ENCODE measurements at places on chromosomes 2 and 18.

DNA sequence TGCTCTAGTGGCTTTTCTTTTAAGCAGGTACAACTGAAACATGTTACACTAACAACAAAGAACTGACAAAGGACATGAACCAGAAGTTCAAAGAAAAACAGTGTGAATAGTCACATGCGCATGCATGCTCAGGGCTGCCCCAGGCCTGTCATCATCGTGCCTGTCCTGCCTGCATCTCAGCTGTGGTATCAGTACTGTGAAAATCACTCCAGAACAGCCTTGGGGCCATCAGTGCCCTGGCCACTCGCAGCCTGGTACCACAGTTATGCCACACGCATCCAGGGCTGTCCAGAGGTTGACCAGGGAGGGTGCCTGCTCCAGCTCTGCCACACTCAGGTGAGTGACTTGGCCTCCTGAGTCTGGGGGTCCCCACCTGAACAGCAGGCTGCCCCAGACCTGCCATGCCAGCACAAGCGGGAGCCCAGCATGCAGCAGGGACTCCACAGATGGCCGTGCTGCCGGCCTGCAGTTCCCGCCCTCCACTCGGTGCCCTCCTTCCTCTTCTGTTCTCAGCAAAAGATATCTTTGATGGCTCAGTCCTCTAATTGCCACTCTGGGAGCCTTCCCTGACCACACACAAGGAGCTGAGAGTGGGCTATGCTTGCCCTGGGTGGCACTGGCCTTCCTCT, 12.3 kb downstream of the LIMS2 start:
- no peak for DNase-seq

DNA sequence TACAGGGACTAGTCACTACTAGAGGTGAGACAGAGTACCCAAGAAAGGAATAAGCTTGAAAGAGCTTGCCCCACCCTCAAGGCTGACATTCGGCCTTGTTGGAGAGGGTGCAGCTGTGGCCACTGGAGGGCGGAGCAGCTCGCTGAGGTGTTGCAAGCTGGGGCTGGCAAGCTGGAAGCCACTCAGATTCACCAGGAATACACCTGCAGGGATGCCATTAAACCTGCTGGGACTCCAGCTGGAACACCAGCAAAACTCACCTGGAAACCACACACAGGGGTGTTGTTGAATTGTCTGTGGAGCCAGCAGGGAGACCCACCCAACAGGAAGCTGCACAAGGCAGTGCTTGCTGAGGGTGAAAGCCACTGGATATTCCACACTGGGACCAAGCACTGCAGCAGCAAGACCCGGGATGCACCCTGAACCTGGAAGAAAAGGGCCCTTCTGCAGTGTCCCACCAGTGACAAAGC, 26.1 kb downstream of the KCTD18 start:
- DNase-seq = peak; percentile 64

GRCh38 chr18:21678859-21679258, 25.7 kb downstream of the ABHD3 start:
- no peak for DNase-seq

DNA sequence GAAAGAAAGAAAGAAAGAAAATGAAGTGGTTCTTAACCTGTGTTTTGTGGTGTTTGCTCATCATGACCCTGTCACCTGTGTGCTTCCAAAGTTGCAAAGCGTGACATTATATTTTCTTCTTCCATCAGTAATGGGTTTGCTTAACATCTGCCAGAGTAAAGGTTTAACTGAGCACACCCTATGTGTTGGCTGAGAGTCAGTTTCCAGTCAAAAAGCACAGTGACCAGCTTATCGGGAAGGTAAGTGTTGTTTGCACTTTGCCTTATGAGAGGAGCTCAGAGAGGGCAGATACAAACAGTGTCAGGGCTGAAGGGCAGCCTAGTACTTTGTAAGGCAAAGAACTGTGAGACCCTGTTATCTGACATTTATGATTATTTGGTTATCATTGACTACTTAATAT, 406.2 kb upstream of the CWC22 start:
- no peak for DNase-seq

DNA sequence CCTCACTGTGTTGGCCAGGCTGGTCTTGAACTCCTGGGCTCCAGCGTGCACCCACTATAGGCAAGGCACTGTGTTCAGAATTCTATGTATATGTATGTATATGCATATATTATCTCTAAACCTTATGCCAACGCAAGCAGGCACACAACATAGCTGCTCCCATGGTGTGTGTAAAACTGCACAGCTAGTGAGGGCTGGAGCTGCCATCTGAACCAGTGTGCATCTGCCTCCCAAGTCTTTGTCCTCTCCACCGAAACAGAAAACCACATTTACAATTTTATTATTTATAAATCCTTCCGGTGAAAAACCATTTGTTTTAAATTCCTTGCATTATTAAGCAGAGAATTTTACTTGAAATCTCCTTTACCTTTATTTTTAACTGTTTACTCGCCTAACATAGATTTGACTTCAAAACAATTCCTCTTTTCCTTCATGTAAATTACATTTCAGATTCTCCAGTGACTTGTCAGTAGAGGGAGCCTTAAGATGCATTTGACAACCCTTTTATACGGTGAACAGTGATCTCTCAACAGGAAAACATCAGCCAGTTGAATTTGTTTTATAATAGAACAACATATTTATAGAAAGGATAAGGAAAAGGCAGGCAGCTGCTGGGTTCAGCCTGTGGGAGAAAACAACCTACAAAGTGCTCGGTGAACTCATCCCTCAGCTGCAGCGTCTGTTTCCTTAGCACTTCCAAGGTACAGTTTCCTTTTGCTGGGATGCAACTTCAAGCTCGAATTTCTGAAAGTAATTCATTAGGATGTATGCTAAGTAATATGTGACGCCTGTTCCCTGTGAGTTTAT, 101.2 kb downstream of the MYT1L start:
- DNase-seq = peak; percentile 16

DNA sequence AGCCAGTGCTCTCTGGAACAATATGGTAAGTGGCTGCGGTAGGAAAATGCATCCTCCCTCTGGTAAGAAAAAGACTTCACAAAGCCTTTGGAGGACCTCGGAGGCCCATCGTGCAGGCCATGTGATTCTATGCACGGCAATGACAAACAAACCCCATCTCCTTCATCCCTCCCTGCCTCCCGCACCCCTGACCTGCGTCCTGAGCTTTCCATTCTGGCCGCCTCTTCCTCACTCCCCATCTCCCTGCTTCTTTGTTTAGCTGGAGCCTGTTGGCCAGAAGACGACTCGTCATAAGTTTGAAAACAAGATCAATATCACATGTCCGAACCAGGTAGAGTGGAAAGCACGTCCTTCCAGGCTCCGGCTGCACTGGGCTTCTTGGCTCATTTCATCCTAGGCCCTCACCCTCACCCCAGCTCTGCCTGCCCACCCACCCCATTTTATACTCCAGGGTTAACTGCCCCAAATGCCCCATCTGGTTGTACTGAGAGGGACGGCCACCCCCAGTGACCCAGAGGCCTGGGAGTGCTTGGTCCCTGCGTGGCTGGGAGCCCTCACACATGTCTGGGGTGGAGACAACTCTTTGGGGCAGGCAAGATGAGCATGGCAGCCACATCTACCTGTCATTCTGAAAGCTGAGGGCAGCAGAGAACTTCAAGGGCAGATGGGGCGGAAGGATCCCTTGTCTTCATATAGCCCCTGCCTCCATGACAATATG, 94.0 kb downstream of the PLB1 start:
- DNase-seq = no peak

DNA sequence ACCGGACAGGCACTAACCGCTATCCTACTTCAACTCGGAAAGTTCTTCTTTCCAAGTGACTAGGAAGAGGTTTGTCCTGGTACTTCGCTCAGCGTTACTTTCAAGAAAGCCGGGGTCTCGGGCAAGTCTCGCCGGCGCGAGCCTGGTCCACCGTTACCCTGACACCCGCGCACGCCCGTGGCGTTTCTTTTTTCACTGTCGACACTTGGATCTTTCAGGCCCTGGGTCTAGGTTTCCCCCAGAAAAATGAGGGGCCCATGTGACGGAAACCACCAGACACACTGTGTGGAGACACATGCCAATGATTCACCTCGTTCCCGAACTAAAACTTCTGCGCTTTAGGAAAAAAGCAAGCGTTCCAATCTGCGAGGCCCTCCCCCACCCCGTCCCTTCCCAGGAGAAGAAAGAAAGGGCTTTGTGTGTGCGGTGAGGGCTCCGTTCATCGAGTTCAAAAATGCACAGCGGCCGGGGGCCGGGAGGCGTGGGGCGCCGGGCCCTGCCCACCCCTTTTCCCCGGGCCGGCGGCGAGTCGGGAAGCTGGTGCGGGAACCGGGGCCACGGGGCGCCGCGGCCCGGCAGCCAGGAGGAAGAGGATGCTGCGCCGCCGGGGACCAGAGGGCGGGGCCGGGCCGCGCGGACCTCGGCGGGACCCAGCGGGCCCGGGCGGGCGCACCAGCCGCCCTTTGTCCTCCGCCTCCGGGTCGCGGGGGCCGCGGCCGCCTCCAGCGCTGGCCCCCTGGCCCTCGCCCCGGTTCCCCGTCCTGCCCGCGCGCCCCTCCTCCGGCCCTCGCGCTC, 2.6 kb downstream of the ZNF521 start:
- DNase-seq = no peak

DNA sequence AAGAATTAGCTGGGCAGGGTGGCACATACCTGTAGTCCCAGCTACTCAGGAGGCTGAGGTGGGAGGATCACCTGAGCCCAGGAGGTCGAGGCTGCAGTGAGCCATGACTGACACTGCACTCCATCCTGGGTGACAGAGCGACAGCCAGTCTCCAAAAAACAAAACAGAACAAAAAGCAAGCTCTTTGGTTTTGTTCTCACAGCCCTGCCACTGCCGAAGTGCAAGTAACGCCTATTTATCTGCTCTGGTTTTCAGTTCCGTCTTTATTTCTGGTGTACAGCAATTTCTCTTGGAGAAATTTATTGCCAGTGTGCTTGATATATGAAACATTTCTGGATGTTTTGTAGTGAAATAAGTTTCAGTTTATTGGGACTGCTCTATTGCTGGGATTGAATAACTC, 61.9 kb downstream of the RAB10 start:
- DNase-seq = no peak

DNA sequence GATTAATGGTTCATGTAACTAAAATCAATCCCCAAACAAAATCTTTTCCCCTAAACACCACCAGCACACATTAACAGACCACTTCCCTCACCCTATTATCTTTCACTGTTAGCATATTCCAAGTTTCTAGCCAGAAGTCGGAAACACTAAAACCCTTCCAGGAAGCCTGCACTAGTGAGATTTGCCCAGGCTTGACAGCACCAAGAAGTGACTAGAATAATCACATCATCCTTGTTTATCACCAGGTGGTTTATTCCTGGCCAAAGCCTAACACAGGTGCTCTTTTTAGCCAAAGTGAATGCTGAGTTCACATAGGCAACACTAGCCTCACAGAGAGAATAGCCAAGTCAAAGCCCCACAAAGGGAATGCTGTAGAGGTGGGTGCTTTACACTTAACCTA, 221.2 kb upstream of the HNRNPA3 start:
- no peak for DNase-seq

DNA sequence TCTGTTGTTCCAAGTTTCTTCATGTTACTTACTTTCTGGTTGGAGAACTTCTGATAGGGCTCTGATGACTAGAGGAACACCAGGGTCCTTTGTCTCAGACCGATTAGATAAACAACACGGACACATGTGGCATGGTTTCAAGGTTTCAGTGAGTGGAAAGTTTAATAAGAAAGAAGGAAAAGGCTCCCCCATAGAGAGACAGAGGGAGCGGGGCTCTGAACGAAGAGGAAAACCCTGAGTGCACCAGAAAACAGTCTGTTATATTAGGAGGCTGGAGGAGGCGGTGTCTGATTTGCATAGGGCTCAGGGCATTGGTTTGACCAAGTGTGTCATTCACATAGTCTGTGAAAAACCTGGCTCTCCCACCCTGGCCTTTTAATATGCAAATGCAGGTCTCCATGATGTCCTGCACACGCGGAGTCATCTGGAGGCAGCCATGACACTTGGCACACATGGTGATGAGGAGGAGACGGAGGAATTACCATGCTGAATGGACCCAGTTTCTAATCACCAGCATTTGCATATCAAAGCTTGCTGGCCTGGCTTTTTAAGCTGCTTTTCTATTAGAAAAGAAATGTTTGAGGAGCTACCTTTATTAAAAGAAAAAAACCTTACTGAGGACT, 94.2 kb downstream of the PTPN4 start:
- DNase-seq = no peak

DNA sequence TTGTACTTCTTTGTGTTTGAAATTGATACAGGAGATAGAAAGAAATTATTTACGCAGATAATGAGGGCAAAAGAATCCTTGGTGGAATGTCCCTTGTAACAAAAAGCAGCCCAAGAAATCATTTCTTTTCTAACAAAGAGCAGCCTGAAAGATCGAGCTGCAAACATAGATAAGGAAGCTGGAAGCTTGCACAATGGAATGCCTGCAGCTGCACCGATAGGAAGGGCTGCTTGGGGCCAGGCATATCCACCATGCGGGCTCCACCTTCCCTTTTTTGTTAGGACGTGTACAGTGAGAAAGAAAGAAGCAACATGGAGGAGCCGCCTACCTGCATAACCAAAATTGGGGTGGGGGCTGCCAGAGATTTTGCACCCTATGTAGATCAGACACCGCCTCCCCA, 568.7 kb downstream of the METTL4 start:
- no peak for DNase-seq

- DNase-seq = peak; percentile 45
Observed at GRCh38 chr2:105888625-105889024, 143.9 kb downstream of the NCK2 start.

DNA sequence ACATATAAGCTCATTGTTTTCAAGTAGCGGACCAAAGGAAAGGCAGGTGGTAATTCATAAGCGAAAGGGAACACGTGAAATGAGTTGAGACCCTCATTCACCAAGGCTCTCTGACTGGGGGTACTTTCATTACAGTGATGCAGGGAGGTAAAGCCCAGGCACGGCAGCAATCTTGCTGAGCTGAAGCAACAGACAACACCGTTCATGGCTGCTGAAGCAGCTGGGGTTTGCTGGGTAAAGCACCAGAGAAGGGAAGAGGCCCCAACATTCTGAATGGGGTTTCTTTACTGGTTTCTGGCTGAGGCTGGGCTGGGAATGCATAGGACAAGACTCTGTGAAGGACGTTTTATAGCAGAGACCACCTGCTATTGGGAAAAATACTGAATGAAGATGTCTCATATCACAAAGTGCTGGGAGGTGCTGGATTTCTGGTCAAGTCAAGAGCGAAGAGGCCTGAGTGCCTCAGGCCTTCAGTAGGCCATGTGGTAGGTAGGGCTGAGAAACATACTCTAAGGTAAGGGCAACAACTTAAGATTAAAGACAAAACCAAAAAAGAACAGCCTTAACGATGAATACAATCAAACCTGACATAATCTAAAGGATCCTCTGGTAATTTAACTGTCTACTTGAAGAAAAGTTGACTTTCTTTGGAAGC, 324.7 kb upstream of the PIK3C3 start:
- no peak for DNase-seq

DNA sequence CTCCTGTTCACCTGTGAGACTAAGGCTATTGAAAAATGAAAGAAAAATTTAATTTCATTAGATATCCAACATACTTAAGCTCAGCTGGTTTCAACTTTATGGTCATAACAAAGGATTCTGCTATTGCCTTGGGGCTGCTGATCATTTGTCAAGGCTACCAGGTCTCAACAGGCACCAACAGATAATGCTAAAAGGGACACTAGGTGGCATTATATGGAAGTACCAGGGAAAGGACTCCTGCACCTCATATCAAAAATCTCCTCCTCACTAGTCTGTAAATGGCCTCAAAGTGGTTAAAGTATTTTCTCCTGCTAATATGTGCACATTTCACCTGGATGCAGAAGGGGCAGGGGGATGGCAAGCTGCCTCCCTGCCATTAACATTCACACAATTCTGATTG, 167.9 kb upstream of the REG3A start:
- DNase-seq = peak; percentile 35

GRCh38 chr18:24704946-24705630, 244.7 kb downstream of the HRH4 start:
- no peak for DNase-seq
